ENCODE measurements at places on chromosomes 16 and 17.

- DNase-seq = no peak
Measured at GRCh38 chr17:67520916-67521774, 144.1 kb downstream of the PITPNC1 start.

- no peak for DNase-seq
Measured at GRCh38 chr16:84477661-84478060, 26.8 kb downstream of the MEAK7 start.

DNA sequence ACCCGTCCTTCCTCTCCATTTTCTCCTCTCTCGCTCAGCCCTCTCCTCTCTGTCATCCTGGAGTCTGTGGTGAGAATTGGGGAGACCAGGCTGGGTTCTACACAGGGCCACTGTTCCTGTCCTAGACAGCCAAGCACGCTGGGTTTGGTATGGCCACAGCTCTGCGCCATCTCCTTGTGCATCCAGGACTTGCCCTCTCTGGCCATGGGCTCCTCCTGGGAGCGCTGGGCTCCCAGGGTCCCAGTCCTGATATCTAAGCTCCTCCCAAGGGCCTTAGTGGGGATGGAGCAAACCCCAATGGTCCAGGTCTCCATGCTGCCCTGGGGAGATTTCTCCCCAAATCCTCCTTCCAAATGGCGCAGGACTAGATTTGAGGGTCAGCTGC lies 27.2 kb upstream of the ITGA3 start:
- no peak for DNase-seq

GRCh38 chr16:51523400-51523799 lies 372.3 kb upstream of the SALL1 start:
- no peak for DNase-seq

DNA sequence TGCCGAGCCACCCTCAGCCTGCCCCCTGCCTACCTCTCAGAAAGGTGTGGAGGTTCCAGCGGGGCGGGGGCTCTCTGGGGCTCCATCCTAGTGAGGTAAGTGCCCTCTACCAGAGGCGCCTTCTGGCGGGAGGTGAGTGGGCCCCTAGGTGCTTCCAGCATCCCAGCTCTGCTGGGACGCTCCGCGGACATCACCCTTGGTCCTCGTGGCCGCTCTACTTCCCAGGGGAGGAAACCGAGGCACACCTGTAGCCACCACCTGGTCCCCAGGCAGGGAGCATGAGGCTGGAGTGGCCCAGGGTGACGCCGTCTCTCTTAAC lies 1.4 kb downstream of the MCRIP2 start:
- DNase-seq = no peak

GRCh38 chr17:13646411-13646810 lies 44.7 kb upstream of the HS3ST3A1 start:
- no peak for DNase-seq

GRCh38 chr16:83891742-83892141 lies 7.2 kb upstream of the MLYCD start:
- DNase-seq = no peak

- DNase-seq = no peak
Measured at GRCh38 chr17:807523-808294, 25.6 kb downstream of the MRM3 start.

- no peak for DNase-seq
Measured at GRCh38 chr16:86584726-86585721, 6.7 kb downstream of the FOXL1 start.

DNA sequence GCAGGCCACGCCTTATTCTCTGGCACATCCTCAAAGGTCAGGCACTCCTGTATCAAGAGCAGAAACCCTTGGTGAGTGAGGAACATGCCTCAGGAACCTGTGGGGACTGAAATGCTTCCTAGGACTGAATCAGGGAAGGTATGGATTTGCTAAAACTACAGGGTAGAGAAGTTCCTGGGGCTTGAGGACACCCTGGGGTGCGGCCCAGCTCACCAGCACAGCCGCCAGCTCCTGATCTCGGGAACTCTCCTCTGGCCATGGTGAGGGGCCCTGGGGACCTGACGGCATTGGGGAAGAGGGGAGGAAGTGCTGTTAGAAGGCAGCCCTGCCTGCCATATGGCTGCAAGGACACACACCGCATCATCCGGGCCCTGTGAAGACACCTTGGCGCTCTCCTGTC lies 7.5 kb downstream of the ZSCAN10 start:
- DNase-seq = no peak

GRCh38 chr17:6000426-6000825 lies 69.8 kb upstream of the WSCD1 start:
- DNase-seq = no peak

DNA sequence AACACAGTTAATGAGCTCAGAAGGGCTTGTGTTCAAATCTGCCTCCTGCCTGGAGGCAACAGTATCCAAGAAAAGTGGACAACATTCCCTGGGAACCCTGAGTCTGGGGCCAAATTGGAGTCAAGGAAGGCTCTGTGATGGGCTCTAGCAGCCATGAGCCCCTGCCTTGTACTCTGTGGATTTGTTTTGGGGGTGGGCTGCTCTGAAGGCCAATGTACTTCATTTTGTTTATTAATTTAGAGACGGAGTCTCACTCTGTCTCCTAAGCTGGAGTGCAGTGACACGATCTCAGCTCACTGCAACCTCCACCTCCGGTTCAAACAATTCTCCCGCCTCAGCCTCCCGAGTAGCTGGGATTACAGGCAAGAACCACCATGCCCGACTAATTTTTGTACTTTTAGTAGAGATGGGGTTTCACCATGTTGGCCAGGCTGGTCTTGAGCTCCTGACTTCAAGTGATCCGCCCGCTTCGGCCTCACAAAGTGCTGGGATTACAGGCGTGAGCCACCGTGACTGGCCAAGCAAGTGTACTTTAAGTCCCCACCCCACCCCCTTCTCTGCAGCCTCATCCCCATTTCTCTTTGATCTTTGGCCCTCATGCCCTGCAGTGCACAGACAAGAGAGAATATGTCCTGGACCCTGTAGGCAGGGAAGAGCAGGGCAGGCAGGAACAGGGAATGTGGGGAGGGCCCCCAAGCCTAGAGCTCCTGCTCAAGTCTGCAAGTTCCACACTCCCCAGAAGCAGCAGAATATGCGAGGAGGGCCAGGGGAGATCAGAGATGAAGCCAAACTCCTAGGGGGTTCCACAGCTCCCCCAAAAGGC lies 2.7 kb upstream of the GIP start:
- no peak for DNase-seq

- no peak for DNase-seq
Measured at GRCh38 chr16:86545481-86545880, 9.6 kb downstream of the MTHFSD start.

DNA sequence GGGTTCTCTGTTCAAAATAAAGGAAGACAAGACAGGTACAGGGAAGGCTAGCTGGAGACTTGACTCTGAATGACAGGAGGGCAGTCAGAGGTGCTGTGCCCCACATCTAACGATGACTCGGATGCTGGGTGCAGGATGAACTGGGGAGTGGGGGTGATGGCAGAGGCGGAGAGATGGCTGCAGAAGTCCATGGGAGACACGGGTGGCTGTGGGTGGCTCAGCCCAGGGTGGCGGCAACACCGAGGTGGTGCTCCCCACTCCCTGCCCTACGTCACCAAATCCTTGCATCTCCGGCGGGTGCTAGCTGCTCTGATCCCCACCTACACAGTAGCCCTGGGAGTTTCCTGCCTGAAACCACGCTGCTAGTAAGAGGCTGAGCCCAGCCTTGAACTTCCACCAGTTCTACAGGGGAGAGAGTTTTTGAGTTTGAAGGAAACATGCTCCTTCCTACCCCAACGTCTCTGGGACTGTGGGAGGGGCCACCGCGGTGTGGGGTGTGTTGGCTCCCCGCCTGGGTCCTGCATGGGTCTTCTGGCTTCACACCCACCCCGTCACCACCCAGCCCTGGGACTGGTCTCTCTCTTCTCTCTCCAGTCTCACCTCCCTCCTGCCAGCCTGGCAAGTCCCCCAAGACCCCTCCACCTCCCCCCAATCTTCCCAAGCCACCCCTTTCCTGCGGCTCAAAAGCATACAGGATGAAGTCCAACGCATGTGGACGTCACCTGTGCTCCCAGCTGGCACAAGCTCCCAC lies 4.5 kb downstream of the GSG1L start:
- no peak for DNase-seq

- DNase-seq = no peak
Measured at GRCh38 chr16:50037662-50038220, 12.7 kb downstream of the CNEP1R1 start.

DNA sequence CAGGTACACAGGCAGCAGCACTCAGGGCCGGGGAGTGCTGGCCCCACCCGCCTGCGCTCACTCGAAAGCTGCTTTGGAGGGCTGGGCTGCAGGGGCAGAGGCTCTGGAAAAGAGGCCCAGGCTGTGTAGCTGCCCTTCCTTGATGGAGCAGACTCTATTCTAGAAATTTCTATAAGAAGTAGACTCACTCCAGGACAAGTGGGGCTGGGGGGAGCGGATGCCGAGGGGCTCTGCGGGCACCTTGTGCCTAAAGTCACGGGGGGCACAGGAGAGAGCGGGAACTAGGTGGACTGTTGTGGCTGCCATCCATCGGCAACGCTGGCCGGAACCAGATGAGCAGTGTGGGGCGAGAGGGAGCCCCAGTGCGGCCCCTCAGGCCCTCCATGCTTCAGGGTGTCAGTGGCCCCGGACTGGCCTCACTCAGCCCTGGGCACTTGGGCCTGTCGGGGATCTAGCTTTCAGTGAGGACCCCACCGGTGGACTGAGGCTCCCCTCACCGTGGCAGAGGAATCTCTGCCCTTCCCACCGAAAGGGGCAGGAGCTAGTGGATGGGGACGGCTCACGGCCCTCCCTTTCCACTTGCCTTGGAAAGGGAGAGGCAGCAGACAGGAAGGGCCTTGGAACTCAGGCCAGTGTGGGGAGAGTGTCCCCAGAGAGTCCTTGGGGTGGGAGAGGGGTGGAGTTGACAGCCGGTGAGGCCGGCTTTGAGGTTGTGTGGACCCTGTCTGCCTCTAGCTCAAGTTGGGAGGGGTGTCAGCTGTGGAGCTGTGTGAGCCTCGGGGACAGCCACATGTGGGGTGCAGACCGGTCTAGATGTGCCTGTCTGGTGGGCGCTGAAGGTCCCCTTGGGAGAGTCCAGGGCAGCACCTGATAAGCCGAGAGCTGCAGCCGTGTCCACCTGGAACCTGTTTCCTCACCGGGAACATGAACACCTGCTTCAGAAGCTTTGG lies 16.6 kb downstream of the ENDOV start:
- no peak for DNase-seq

DNA sequence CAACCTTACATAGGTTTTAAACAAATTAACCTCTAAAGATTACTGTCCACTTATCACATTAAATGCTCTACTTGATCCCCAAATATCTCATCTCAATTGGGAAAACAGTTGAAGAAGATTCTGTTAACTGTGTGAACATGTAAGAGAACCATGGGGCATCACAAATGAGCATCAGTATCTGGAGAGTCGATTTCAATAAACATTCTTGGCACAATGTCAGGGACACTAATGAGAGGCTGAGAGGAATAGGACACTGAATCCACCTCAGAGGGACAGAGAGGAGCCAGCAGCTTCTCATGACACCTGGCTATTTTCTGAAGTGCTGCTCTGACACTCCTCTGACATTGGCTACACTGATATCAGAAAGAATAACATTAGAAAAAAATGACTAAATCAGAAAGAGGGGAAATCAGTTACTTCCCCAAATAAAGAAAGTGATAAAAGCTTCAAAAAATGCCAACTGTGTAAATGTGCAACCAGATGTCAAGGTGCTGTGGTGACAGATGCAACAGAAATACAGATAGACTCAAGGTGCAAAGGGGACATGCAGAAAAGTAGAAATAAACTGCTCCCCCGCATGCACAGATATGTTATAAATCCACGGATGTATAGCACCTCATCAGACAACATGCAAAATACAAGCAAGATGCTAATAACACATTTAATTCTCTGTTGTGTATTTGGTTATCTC lies 67.4 kb downstream of the SNX11 start:
- DNase-seq = no peak

- DNase-seq = no peak
Measured at GRCh38 chr17:42883802-42884558, 16.6 kb upstream of the G6PC1 start.

DNA sequence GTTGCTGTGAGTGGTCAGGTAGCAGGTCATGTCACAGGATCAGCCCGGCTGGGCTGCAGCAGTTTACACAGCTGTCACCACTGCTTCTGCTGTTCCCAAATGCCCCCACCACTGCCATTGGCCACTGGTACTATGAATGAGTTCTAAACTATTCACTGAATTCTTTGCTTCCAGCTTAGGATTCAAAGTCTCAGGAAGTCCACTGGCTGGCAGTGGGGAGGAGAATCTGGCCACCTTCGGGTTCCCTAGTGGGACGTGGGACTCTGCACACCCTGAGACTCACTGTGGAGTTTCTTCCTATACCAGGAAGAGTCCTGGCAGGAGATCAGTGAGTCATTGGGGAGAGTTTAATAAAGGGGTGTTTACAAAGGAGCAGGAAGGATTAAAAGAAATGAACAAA lies 6.9 kb downstream of the MT1X start:
- DNase-seq = no peak

DNA sequence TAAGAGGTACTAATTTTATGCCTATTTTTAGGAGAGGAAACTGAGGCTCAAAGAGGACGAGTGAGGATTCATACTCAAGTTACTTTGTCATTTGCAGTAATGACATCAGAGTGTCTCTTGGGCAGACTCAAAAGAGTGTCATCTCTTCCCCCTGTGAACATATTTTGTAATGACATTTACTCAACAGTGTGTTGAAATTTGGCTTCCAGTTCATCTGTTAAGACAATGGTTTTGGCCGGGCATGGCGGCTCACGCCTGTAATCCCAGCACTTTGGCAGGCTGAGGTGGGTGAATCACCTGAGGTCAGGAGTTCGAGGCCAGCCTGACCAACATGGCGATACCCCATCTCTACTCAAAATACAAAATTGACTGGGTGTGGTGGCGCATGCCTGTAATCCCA lies 28.9 kb downstream of the WFDC1 start:
- no peak for DNase-seq

- DNase-seq = no peak
Measured at GRCh38 chr16:22625967-22626366, 115.3 kb downstream of the NPIPB5 start.

GRCh38 chr16:87739801-87740200 lies 26.0 kb downstream of the KLHDC4 start:
- DNase-seq = no peak

- no peak for DNase-seq
Measured at GRCh38 chr16:84929421-84930297, 81.7 kb downstream of the ZDHHC7 start.

DNA sequence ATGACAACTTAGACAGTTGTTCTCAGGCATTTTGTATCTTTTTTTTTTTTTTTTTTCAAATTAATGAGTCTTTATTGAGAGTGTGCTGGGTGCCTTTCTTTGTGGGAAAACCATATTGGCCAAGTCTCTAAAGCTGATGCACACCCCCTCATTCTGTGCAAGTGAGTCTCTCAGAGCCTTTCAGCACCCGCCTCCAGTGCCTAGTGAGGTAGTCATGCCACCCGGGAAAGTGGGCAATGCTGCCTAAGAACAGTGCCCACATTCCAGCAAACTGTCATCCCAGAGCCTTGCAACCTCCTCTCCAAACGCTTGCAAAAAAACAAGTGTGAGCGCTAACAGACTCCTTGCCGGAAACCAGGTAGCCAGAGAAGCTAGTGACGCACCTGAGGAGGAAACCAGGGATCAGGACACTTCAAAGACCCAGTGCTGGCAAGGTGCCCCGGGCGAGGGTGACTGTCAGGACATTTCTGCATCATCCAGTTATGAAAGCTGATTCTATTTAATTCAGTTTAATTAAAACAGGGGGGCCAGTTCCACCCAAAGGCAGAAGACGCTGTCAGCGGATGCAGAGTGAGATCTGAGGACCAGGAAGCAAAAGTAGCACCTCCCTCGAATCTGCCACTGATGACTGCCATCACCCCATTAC lies 34.9 kb downstream of the SMARCE1 start:
- DNase-seq = peak; percentile 87

GRCh38 chr16:52543654-52544053 lies 3.3 kb downstream of the TOX3 start:
- DNase-seq = no peak
